ENCODE measurements at places on chromosomes 4 and X. TPM values are rescaled to one million over a fixed set of nuclear protein-coding genes. Genes with fewer than 3 reads are reported as not detected.
A peak's percentile ranks its signal among the peaks of the same experiment; 100 is the strongest.

Gene INPP4B
- total RNA-seq, result 3.4 TPM

Gene ESX1
- not detected for total RNA-seq

Gene UCP1
- total RNA-seq, result not detected

DNA sequence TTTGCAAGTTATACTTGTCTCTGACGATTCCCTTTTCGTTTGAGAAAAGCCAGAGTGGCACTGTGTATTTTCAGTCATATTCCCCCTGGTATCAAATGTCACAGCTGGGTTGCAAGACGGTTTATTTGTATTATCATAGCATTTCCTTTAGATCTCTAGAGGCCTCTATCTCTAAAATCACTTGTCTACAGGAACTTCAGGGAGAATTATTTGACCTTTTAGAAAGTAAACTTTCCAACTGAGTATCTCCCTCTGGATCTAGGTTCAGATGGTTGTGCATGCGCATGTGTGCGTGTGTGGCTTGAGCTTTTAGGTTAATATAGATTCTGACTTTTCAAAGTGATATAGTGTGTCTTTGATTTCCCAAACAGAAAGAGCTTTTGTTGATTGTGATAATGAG, 15.1 kb upstream of the TAB3 start:
- no peaks in the 10 kb centered on the region for H3K27me3 ChIP-seq
- peaks cover 3% of the 10 kb centered on the region for H3K4me1 ChIP-seq
- H3K27ac ChIP-seq, result no peak overlapping the region
- no peak overlapping the region for H3K4me3 ChIP-seq

- no peaks in the 10 kb centered on the region for H3K27me3 ChIP-seq
- no peak for DNase-seq
Measured at GRCh38 chr4:28373601-28374000, 1513.0 kb downstream of the STIM2 start.

Gene TIGD4
- total RNA-seq, result 3.3 TPM

- H3K27ac ChIP-seq, result no peak overlapping the region
- H3K36me3 ChIP-seq, result no peaks in the 10 kb centered on the region
- DNase-seq, result no peak
- no peaks in the 10 kb centered on the region for H3K27me3 ChIP-seq
- H3K4me3 ChIP-seq, result no peak overlapping the region
Measured at GRCh38 chrX:30779453-30780030, 109.5 kb downstream of the TAB3 start.

DNA sequence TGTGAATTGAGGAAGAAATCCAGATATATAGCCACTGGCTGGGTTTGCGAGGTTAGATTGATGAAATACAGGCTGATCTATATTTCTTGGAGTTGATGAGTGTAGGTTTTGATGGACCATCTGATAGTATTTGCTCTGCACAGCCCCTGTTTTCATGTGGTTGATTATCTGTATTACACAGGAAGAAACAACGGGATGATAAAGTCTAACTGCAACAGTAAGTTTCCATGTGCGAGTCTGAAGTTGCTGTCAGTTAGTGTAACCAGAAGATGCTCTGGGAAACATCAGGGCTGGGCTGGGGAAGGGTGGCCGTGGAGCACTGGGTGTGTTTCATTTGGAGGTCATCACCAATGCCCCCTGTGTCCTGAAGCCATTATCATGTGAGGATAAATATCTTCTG, 148.4 kb upstream of the SFRP2 start:
- H3K4me1 ChIP-seq, result no peaks in the 10 kb centered on the region
- DNase-seq, result no peak
- peaks cover 3% of the 10 kb centered on the region for H3K27me3 ChIP-seq

Gene SGMS2
- total RNA-seq, result 6.9 TPM

- no peak overlapping the region for H3K4me3 ChIP-seq
- peaks cover 1% of the 10 kb centered on the region for H3K36me3 ChIP-seq
- H3K4me1 ChIP-seq, result peaks cover 10% of the 10 kb centered on the region
- H3K27me3 ChIP-seq, result no peaks in the 10 kb centered on the region
- no peak for DNase-seq
Measured at GRCh38 chrX:32118832-32119231, 1047.0 kb upstream of the FTHL17 start.

DNA sequence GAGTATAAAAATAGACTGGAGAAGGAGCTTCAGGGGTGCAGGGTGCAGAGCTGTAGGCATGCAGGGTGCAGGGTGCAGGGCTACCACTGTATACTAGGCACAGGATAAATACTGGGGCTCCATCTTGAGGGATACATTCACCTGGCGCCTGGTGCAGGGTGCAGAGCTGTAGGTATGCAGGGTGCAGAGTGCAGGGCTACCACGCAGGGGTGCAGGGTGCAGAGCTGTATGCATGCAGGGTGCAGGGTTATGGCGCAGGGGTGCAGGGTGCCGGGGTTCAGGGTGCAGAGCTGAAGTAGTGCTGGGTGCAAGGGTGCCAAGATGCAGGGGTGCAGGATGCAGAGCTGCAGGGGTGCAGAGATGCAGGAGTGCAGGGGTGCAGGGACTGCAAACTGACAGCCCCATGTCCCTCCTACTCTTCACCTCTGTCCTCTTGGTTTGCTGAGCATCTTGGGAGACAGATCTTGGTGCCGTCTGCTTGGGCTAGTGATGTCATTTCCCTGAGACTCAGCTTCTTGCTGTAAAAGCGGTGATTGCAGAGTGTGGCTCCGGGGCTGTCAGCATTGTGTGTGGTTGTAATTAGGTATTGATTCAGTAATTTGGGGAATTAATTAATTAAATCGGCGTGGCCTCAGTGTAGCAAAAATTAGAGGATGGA, 91.2 kb downstream of the ADRA2C start:
- H3K4me1 ChIP-seq, result no peaks in the 10 kb centered on the region
- H3K36me3 ChIP-seq, result no peaks in the 10 kb centered on the region
- H3K4me3 ChIP-seq, result no peak overlapping the region
- H3K27me3 ChIP-seq, result peaks cover 58% of the 10 kb centered on the region

GRCh38 chr4:88575186-88575585, 17.1 kb upstream of the HERC3 start:
- H3K4me3 ChIP-seq, result no peak overlapping the region
- H3K27ac ChIP-seq, result no peak overlapping the region
- no peak for DNase-seq
- peaks cover 5% of the 10 kb centered on the region for H3K27me3 ChIP-seq
- peaks cover 8% of the 10 kb centered on the region for H3K4me1 ChIP-seq
- H3K36me3 ChIP-seq, result no peaks in the 10 kb centered on the region

DNA sequence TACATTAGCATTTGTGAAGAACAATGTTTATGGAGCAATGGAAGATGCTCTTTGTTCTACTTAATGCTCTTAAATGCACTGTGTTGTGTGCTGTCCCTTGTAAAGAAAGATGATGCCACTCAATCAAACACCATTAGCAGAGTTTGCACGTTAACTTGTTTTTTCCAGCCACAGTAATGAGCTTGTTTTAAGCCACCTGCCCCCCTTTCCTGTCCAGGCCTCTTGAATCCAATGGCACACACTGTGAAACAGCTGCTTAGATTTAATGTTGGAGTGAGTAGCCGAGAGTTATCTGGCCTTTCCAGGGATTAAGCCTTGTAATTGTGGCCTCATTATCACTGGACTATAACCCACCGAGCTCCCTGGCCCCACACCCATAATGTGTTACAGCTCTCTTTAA, 86.0 kb downstream of the PAK3 start:
- no peaks in the 10 kb centered on the region for H3K27me3 ChIP-seq
- peak overlapping the region; percentile 6 for H3K27ac ChIP-seq
- H3K4me3 ChIP-seq, result no peak overlapping the region
- H3K4me1 ChIP-seq, result peaks cover 8% of the 10 kb centered on the region
- DNase-seq, result no peak

- H3K36me3 ChIP-seq, result no peaks in the 10 kb centered on the region
- H3K4me3 ChIP-seq, result no peak overlapping the region
- DNase-seq, result no peak
- H3K4me1 ChIP-seq, result no peaks in the 10 kb centered on the region
Measured at GRCh38 chrX:104679175-104679574, 113.2 kb downstream of the IL1RAPL2 start.

DNA sequence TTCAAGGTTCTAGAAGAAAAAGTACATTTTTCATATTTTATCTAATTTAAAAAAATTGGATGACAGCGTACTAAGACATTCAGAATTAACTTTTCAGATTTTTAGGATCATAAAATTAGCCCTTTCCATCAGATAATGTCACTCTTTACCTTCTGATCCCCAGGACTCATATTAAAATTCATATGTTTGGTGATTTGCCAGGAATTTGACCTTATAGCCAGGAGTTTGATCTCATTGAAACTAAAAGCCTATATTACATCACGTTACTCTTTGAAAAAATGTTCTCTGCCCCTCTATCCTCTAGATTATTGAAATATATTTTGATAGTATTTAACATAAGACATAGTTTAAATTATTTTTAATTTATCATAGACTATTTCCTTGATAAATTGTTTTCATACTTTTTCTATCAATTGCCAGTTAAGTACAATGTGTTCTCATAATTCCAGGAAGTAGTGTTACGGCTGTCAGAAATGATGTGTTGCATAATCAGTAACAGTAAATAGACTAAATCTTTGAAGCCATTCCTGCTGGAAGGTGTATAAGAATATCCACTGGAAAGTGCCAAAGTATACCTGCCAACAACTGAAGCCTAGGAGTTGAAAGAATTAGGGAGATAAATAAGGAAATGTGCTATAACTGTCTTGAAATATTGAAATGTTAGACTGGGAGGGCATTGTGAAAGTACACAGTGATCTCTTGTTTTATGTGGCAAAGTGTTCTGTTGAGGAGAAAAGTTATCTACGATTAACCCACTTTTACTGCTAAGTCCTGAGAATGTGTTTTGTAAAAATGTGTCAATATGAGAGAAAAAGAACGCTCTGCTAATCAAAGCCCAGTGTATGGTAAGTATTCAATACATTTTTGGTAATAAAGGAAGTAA, 32.9 kb upstream of the PDGFC start:
- H3K36me3 ChIP-seq, result no peaks in the 10 kb centered on the region
- no peaks in the 10 kb centered on the region for H3K27me3 ChIP-seq
- no peaks in the 10 kb centered on the region for H3K4me1 ChIP-seq
- no peak overlapping the region for H3K27ac ChIP-seq
- no peak overlapping the region for H3K4me3 ChIP-seq

DNA sequence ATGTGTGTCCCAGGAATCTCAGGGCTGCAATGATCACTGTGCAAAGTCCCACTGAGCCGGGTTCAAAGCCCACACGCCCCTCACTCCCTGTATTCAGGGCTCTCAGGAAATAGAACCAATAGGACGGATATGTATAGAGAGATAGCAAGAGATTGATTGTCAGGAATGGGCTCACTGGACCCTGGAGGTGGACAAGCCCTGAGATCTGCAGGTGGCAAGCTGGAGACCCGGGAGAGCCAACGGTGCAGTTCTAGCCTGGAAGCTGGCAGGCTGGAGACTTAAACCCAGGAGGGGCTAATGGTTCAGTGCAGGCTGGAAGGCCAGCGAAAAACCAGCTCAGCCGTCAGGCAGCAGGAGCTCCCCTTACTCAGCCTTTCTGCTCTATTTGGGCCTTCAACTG, 52.8 kb upstream of the ADRA2C start:
- H3K27ac ChIP-seq, result no peak overlapping the region
- no peak overlapping the region for H3K4me3 ChIP-seq
- H3K36me3 ChIP-seq, result no peaks in the 10 kb centered on the region
- DNase-seq, result no peak

Gene APELA
- total RNA-seq, result 6.4 TPM

Gene ERAS
- total RNA-seq, result 0.31 TPM

- peak overlapping the region; percentile 96 for H3K27ac ChIP-seq
- H3K36me3 ChIP-seq, result no peaks in the 10 kb centered on the region
- no peaks in the 10 kb centered on the region for H3K27me3 ChIP-seq
- peak overlapping the region; percentile 87 for H3K4me3 ChIP-seq
- DNase-seq, result peak; percentile 68
Measured at GRCh38 chr4:184472614-184473498, 1.5 kb downstream of the IRF2 start.

All from progenitor cell of endocrine pancreas (in vitro differentiated cells).